ENCODE measurements at places on chromosomes 3 and 15.

DNA sequence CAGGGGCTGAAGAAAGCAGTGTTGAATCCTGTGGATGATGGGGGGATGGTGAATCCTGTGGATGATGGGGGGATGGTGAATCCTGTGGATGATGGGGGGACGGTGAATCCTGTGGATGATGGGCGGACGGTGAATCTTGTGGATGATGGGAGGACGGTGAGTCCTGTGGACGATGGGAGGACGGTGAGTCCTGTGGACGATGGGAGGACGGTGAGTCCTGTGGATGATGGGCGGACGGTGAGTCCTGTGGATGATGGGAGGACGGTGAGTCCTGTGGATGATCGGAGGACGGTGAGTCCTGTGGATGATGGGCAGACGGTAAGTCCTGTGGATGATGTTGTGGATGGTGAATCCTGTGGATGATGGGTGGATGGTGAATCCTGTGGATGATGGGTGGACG lies 170.7 kb downstream of the SV2B start:
- no peak for DNase-seq

- no peak for DNase-seq
These were observed 83.8 kb upstream of the BCHE start for GRCh38 chr3:165920984-165921383.

DNA sequence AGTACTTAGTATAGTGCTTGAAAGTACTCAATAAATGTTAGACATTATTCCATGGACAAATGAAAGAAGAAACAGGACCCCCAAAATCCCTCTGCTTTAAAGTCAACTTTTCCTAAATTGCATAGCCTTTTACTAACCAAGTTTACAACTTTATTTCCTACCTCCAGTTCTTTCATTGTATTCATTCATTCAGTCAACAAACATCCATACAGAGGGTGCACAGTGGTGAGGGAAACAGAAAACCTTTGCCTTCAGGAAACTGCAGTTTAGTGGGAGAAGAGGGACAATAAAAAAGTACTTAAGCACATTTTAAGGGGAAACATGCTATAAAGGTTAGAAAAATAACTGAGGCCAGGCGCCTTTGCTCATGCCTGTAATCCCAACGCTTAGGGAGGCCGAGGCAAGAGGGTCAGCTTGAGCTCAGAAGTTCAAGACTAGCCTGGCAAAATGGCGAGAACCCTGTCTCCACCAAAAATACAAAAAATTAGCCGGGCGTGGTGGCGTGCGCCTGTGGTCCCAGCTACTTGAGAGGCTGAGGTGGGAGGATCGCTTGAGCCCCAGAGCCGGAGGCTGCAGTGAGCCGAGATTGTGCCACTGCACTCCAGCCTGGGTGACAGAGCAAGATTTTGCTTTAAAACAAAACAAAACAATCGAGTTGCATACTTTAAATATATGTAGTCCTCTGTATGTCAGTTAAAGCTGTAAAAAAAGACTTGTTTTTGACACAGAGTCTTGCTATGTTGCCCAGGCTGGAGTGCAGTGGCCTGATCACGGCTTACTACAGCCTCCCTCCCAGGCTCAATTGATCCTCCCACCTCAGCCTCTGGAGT lies 1.1 kb upstream of the DENND4A start:
- no peak for DNase-seq

GRCh38 chr15:80476036-80476435 lies 71.9 kb downstream of the ARNT2 start:
- DNase-seq = no peak

DNA sequence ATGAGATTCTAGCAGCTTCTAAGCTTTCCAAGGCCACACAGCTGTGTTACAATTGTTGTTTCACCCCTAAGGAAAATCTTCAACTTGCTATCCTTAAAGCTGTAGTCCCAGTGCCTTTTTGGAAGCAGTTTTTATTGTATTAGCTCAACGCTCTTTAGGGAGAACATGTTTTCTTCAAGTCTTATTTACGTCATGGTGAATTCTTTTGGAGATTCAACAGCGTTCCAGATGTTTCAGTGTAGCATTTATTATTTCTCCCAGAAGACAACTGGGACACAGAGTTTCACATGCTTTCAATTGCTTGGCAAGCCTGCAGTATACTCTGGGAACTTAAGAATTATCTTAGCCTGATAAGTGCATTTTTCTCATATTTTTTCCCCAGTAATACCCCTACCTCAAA lies 888.3 kb downstream of the PLOD2 start:
- DNase-seq = no peak

DNA sequence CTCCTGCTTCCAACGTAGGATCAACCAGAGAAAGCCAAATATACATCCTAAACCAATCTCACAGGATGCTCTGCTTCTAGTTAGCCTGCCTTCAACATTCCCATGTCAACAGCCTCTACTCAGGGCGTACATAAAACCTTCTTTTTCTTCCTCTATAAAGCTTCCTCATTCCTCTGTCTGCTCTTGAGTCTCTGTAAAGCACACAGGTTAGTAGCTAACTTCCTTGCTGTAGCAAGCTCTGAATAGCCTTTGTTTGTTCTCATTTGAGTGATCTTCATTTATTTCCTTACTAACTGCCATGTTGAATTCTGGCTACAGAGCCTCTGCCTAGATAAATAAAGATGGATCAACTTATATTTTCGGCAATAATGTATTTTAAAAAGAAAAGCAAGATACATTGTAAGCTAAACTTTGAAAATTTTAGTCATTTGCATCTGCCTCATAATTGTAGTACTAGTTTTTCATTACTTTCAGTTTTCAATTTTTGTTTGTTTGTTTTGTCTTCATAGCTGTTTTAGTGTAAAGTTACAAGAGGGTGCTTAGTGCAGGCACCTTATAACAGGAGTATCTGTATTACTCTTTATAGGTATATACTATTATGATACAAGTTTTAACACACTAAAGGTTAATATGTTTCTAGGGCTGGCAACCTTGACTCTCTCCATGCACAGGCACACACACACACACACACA lies 498.2 kb downstream of the PYDC2 start:
- DNase-seq = no peak

- no peak for DNase-seq
These were observed 50.1 kb downstream of the NR1I2 start for GRCh38 chr3:119831941-119832371.

DNA sequence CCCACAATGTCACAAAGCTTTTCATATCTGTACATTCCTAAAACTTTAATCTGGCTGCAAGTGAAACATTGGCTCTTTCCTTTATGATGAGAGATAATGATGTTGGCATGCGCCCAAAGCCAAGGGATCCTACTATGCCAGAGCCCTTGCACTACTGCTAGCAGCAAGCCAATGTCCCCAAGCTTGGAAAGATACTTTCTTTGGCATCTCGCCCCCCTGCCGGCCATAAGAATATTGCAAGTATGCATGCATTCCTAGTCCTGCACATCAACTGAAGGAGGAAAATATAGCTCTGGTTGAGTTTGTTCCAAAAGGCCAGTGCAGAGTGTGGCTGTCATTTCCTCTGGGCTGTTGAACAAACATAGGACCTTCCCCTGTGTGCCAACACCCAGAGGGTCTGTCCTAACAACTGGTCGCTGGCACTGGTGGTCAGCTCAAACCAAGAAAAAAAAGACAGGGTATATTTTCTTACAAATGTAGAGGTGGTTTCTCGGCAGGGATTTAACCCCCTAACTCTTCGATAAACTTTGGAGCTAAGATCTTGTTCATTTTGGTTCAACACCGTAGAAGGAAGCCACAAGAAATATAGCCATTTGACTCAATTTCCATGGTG lies 120.9 kb upstream of the ZBED2 start:
- no peak for DNase-seq

- DNase-seq = no peak
These were observed 340.2 kb upstream of the CBLB start for GRCh38 chr3:106208967-106209366.

- no peak for DNase-seq
These were observed 52.2 kb upstream of the HES1 start for GRCh38 chr3:194083637-194084224.

DNA sequence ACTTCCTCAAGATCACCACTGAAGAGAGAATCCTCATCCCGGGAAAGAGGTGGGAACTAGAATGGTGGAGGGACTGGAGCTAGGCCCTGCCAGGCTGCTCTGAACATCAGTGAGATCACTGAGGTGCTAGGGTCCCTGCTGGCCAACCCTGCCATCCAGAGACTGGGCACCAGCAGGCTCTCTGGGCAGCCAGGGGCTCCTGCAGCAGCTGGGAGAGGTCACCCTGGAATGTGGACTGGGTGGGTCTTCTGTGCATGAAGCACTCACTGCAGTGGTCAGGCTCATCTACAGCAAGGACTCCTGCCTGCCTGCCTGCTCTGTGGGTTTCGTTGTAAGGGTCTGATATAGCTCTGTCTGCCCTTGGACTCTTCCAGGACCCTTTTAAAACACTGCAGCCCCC lies 24.9 kb downstream of the ALS2CL start:
- DNase-seq = no peak

DNA sequence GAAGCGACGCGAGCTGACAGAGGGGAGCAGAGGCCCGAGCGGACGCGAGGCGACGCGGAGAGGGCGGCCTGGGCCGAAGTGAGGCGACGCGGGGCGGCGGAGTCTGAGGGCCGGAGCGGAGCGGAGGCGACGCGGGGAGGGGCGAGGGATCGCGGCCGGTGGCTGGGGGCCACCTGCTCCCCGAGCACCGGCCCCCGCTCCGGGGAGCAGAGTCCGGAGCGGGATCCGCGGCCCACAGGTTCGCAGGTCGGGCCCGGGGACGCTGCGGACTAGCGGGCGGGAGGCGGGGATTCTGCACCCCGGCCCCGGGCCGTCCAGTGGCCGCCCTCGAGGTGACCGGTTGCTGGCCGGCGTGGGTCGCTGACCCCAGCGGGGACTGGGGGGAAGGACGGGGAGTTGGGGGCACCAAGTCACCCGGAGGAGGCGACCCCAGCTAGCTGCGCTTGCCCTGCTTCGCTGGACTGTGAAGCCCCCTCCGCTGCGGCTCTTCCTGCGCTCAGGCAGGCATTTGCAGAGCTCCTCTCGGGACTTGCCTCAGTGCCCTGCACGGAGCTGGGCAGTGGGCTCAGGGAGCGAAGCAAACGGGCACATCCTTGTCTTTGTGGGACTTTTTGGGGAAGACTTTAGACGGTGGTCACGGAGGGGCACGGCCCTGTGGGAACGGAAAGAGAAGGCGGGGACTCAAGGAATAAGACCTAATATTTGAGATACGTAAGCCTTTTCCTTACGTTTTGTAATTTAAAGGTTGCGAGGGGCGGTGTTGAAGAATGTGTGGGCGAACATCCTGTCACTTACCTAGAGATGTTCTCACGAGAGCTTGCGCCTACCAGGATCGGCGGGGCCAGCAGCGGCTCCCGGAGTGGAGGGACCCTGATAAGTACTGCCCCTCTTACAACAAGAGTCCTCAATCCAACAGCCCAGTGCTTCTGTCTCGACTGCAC lies 566 bp downstream of the HMCES start:
- DNase-seq = no peak

DNA sequence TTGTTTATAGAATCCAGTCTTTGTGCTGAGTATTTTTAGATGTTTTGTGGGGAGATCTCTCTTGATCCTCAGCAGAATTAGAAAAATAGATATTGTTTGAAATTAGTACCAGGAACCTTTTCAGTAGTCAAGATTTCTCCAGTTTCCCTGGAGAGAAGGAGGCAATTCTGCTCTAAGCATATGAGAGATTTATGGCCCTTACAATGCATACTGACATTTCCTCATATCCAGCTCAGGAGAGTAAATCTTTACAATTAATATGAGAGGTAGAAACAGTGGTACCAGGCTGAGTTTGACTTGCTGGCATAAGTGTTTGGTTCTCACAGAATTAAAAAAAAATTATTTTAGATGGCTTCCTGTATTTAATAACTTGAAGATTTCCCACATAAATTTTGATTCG lies 239.1 kb upstream of the SGO1 start:
- no peak for DNase-seq

GRCh38 chr3:155334914-155335723 lies 41.6 kb upstream of the STRIT1 start:
- DNase-seq = no peak

- no peak for DNase-seq
These were observed 909.1 kb upstream of the ROBO1 start for GRCh38 chr3:80676866-80677265.

DNA sequence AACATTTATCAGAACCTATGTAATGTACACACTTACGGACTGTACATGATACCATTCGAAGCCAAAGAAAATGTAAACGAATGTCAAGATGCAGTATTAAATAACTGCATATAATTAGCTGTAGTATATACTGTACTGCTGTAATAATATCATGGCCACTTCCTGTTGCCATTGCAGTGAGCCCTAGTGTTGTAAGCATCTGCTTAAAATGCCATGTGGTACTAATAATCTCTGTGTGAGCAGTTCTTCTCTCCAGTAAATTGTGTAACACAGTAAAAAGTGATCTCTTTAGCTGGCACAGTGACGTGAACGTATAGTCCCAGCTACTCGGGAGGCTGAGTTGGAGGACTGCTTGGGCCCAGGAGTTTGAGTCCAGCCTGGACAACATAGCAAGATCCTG lies 8.6 kb downstream of the SPG11 start:
- no peak for DNase-seq

- DNase-seq = no peak
These were observed 17.3 kb upstream of the HRH1 start for GRCh38 chr3:11136830-11137626.

All from C1 segment of cervical spinal cord (tissue), 14 donors.